ENCODE measurements at places on chromosomes 4 and X.
A peak's percentile ranks its signal among the peaks of the same experiment; 100 is the strongest.

DNA sequence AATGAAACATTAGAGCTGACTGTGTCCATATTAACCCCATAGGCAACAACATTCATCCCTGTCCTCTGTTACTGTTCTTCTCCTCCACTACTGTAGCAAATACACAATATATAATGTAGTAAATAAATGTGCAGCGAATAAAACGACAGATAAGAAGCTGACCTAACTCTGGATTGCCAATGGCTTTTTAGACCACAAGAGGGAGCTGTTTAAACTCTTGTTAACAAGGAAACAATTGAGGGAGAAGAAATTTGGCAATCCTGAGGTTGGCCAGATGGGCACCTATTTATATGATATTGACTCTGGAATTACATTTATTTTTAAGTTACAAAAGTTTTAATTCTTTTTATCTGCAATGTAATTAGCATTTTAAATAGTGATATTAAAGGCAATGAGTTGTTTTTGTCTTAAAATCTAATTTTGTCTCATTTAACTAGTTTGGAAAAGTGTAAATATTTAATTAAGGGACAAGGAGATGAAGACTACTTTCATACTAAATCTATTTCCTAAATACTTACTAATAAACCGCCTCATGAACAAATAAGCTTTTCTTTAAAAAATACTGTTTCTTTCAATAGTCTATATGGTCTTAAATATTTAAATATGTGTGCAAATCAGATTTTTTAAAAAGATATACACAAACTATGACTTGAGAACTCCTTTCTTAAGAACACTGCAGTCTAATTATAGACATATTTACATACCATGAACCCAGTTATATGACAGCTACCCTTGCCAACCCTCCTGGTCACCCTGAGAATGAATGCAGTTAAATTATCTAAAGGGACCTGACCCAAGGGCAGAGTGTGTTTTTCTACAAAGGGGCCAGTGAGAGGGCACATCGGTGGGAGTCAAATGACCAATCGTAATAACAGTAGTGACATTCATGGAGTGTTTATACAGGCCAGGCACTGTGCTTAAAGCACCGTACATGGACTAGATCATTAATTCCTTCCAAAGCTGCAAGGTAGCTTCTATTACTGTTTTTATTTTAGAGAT is 52.9 kb upstream of the HPF1 start:
- peak; percentile 1 for DNase-seq

DNA sequence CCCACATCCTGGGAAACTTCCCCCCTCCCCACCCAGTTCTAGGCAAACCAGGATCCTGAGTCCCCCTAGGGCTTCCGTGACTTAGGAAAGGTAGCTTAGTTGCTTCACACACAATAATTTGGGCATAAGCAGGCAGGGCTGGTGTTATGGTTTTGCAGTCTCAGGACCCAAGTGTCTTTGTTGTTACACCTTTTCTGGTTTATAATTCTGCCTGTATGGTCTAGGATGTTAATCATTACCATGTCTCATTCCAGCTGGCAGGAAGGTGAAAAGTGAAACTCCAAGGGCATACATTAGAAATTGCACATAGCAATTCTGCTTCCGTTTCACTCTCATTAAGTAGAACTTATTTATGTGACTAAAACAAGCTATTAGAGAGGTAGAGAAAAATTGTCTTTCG is 16.8 kb downstream of the UGT8 start:
- DNase-seq: no peak

DNA sequence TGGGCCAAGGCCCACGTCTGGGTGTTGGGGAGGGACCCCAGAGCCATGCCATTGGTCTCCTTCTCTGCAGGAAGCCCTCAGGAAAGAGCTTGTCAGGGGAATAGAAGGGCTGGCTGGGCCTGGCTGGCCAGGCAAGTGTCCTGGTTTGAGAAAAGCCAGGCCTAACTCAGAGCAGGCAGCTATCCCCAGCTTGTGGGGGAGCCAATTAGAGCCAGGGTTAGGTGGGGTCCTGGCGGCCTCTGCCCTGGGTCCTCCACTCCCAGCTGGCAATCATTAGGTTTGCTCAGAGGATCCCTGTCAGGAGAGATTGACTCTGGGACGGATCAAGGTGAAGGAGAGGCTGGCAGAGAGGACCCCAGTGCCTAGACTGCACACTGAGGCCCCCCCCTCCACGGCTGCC is 64.8 kb downstream of the PJA1 start:
- DNase-seq: no peak

DNA sequence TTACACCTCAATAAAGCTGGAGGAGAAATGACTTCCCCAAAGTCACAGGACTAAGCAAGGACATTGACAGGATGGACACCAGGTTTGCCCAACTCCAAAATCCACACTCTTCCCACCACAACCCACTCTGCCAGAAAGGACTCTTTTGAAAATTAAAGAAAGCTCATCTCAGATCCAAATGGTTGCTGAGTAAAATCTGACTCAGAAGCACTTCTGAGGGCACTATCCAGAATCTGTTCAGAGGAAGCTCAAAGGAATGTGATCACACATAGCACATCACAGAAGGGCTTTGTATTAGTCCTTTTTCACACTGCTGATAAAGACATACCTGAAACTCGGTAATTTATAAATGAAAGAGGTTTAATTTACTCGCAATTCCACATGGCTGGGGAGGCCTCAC is 155.5 kb downstream of the RAB28 start:
- DNase-seq: no peak

All from NCI-H187 treated with DMSO at 0.1 percent for 48 hours (cell line).